ENCODE measurements at places on chromosomes 7 and 10.
A peak's percentile ranks its signal among the peaks of the same experiment; 100 is the strongest.

- no peak for DNase-seq
Observed at GRCh38 chr7:132782777-132783640, 206.7 kb upstream of the PLXNA4 start.

DNA sequence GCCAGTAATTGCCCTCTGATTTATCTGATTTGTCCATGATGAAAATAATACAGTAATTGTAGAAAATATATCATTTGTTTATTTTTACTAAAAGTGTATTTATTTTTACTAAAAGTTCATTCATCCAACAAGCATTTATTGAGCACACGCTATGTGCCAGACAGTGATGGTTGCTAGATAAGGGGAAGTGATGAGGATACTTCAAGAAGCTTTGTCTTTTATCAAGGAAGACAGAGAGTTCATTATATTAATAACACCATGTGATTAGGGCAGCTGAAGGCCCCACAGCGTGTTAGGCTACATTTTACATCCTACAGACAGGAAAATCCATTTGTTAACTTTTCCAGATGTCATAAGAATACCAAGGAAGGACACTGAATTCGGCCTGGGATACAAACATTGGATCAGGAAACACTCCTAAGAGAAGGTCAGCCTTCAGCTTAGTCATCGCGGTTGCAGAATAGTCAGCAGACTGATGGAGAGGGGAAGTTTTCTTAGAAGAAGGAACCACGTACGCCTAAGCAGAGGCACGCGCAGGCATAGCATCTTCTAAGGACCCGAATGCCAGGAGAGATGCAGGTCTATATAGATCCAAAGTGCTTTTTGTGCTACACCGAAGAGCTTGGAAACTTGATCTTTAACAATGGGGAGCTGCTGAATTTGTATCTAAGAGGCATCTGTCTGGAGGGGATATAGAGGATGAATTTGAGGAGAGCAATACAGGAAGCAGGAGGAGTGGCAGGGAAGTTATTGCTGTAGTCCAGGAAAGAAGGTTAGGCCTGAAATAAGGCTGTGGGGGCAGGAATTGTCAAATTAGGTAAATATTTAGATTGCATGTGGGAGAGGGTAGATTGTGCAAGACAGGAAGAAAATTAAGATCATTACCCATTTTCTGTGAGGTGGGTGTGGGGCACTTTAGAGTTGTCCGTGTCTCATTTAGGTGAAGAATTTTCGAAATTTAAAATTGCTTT lies 85.7 kb downstream of the LRGUK start:
- no peak for DNase-seq

- no peak for DNase-seq
Observed at GRCh38 chr7:29937132-29937531, 52.5 kb downstream of the SCRN1 start.

GRCh38 chr10:2262333-2262732 lies 525.0 kb upstream of the ADARB2 start:
- DNase-seq: no peak

DNA sequence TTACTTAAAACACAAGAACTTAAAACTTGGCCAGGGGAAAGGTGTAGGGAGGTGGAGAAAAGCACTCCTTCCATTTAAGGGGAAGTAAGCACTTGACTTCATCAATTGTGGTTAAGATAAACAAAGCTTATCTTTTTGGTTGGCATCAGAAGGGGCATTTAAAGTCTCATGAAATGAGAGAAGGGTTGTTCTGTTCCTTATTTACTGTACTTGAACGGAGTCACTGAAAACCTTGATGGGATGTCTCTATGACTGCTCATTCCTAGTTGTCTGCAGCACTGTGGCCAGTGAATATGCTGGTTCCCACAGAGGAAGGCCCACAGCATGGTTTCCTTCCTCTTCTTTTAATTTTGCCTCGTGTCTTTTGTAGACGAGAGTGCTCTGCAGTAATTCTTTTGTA lies 229.3 kb downstream of the AUTS2 start:
- DNase-seq: no peak

DNA sequence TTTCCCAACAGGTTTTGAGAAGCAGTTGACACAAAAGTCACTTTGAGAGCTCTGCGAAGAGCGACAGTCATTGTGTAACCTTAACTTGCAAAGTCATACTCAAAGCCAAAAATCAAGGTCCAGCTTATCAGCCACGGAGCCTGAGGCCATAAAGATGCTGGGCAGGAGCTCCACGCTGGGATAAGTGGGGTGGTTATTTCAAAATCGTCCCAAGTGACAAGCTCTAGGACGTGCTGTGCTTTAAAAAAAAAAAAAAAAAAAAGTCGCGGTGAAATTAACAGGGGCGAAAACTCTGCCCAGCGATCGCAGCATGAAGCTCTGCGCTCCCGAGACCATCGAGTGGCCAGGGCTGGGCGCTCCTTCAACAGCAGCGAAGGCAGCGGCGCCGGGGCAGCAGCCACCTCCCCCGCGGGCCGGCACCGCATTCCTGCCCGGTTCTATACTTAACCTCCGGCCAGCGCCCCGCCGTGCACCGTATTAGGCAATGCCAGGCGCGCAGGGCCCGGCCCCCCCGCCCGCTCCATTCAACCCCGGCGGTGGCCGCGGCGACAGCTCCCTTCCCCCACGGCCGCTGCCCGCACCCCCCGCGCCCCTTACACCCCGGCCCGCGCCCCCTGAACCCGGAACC lies 657 bp downstream of the HACD1 start:
- peak; percentile 10 for DNase-seq

- DNase-seq: no peak
Observed at GRCh38 chr7:77181015-77181595, 18.5 kb downstream of the FGL2 start.

- no peak for DNase-seq
Observed at GRCh38 chr7:128681794-128682537, 9.9 kb downstream of the GARIN1A start.

DNA sequence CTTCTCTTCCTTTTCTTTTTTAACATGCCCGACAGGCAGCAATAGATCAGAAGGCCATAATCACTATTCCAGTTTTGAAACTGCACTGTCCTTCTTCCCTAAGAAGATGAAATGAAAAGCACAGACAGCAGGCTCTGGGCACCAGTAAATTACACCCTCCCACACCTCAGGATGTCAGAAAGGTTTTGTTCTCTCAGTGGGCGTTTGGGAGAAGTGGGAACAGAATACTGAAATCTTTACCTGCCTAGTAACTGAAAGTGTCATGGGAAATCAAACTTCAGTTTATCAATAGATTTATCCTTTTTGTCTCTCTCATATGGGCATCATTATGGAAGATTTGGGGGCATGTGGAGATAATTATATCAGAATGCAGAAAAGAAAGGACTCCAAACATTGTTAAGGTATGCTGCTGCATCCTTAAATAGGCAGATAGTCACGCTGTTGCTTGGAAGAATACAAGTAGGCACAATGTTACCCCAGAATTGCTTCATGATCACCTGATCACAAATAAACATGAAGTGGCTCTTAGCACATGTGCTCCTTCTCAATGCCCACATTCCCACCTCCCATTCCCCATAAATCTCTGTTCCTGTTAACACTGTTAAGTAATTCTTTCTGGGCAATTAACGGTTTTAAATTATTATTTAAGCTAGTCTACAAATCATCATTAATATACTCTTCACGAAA lies 113.3 kb downstream of the DOCK4 start:
- DNase-seq: no peak

- DNase-seq: no peak
Observed at GRCh38 chr7:105278973-105279687, 109.6 kb downstream of the SRPK2 start.

GRCh38 chr10:130141878-130142277 lies 5.7 kb downstream of the GLRX3 start:
- no peak for DNase-seq

DNA sequence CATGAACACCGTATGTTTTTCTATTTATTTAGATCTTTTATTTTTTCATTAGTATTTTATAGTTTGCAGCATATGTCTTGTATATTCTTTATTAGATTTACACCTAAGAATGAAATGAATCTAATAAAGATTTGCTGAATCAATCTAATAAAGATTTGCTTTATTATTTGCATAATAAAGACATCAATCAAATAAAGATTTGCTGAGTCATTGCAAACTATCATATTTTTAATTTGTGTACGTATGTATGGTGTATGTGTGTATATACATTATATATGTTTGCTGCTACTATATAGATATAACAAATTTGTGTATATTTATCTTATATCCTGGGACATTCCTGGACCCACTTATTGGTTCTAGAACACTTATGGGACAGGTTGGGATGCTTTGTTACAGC lies 147.5 kb downstream of the PTN start:
- no peak for DNase-seq

DNA sequence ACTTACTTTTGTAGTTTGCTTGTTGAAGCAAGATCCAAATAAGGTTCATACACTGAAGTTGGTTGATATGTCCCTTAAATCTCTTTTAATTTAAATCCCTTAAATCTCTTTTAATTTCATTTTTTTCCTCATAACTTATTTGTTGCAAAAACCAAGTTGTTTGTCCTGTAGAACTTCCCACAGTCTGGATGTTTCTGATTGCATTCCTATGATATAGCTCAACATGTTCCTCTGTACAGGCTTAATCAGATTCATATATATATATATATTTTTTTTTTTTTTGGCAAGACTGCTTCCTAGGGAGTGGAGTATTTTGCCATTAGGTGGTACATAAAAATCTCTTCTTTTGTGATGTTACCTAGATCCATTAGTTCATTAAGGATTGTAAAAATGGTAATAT lies 174.9 kb upstream of the MKLN1 start:
- no peak for DNase-seq

- DNase-seq: no peak
Observed at GRCh38 chr7:143988976-143989745, 11.0 kb upstream of the OR6B1 start.

GRCh38 chr10:71857934-71858890 lies 7.2 kb upstream of the PSAP start:
- DNase-seq: no peak

- DNase-seq: no peak
Observed at GRCh38 chr7:39921506-39922175, 28.4 kb upstream of the CDK13 start.

GRCh38 chr10:103780242-103781149 lies 74.9 kb downstream of the SH3PXD2A start:
- DNase-seq: no peak

DNA sequence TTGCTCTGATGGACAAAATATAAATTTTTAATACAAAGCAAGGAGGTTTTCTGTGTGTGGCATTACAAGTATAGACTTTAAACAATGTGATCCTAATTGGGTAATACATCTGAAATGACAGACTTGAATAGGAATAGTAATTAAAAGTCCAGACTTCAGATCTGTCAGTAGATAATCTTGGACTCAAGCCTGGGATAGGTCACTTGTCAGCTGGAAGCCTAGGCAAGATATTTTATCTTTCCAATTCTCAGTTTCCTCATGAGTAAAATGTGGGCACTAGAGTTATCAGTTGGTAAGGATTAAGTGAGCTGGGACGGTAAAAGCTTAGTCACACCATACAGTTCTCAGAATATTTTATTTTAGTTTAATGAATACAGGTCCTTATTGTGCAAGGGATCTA lies 10.4 kb upstream of the ZMYND11 start:
- no peak for DNase-seq

DNA sequence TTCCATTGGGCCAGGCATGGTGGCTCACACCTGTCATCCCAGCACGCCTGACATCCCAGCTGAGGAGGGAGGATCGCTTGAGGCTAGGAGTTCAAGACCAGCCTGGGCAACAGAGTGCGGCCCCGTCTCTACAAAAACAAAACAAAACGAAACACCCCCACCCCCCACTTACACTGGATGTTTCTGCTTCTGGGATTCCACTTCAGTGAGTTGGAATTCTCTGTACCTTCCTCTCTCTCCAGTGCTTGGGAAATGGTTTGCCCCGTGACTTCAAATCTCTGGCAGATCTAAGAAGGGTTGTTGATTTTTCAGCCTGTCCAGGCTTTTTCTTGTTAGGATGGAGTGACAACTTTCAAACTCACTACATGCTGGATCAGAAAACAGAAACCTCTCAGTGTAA lies 106.9 kb downstream of the ANLN start:
- DNase-seq: no peak

DNA sequence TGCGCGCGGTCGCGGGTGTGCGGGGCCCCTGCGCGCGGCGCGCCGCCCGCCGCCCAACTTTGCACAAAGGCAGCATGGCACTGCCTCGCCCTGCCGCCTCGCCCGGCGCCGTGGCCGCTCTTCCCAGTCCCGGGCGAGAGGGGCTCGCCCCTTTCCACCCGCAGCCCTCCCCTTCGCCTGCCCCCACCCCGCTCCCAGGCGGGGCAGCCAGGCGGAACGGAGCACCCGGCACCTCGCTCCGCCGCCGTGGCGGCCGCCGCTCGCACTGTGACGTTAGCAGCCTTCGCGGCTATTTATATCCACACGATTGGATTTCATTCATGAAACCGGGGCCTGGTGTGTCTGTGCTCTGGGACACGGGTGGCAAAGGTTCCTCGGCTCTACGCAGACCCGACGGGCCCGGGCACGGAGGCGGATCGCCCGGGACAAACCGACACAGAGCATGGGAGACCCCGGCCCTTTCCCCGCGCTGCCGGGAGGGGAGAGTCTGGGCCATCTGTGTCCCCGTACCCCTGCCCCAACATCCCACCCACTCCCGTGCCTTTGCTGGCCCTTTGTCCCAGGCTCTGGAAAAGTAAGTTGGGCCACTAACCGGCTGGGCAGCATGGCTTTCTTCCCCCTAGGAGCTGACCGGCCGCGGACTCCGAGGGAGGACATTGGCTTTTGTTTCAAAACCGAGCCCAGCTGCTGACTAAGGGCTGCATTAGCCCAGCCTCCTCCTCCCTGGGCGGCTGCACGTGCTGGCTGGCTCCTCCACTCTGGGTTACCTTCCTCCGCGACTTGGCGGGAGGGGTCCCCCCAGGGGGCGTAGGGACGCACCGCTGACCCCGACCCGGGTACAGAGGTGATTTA lies at the start of gene RHOBTB1:
RHOBTB1 (minus strand) TSS at position 128 of the 852 bp plus-strand sequence. CDS start 32,643 bp downstream, outside the sequence.
- peak; percentile 12 for DNase-seq

DNA sequence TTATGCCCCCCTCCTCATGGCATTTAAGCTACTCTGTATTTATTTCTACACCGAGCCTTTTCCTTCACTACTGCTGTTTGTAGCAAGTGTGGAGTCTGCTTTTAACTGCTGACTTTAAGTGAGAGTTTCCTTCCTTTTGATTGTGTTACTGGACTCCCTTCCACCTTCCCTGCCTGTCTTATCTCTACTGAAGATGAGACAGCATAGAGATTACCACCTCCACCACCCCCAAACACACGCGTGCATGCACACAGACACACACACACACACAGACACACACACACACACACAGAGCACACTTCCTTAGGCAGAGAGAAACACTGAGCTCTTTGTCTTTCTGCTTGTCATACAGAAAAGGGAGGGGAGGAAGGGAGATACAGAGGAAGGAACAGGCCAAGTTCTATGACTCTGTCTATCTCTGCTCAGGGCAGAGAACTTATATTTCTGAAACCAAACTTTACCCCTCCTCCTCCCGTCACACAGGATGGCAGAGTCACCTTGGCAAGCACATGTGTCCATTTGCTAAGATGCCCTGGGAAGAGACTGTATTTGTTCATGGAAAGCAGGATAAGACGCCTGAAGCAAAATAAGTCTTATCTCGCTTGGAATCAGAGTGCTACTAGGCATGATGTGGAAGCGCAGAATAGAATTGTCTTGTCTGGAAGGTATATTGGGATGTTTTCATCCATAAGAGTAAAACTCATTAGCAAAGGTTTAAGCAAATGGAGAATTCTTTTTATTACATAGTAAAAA lies 81.8 kb upstream of the CAV2 start:
- DNase-seq: no peak
